Renal cortex interstitium (tissue), 15 donors: ENCODE measurements at places on chromosomes 13 and 19. TPM values are rescaled to one million over a fixed set of nuclear protein-coding genes. Genes with fewer than 3 reads are reported as not detected.

DNA sequence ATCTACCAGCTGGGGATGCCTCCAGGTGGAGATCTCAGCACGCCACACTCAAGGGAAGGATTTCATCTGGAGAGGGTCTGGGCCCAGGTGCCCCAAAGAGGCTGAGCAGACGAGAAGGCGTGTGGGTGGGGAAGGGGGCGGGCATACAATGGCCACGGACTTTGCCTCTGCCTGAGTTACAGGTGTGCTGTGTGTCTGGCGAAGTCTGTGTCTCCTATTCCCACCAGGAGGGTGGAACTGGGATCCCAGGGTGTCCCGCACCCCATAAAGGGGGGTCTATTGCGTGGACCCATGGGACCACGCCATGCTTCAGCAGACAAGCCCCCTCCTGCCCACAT, 3.6 kb downstream of the TLE2 start:
- DNase-seq, result no peak

GRCh38 chr13:40109351-40109844, 453.9 kb downstream of the COG6 start:
- no peak for DNase-seq

GRCh38 chr19:11034449-11035213, 54.6 kb upstream of the LDLR start:
- no peak for DNase-seq

DNA sequence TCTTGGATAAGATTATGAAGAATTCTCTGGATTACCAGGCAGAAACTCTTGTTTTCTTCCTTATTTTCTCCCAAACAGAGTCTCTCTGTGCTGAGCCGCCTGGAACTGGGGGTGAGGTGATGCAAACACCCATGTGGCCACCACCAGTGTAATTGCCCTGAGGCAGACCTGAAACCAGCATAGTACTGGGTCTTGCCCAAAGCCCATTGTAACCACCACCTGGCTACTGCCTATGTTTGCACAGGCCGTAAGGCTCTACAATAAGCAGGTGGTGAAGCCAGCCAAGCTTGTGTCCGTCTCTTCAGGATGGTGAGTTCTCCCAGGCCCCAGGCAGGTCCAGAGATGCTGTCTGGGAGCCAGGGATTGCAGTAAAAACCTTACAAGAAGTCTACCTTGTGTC, 18.9 kb upstream of the KBTBD7 start:
- DNase-seq, result no peak

DNA sequence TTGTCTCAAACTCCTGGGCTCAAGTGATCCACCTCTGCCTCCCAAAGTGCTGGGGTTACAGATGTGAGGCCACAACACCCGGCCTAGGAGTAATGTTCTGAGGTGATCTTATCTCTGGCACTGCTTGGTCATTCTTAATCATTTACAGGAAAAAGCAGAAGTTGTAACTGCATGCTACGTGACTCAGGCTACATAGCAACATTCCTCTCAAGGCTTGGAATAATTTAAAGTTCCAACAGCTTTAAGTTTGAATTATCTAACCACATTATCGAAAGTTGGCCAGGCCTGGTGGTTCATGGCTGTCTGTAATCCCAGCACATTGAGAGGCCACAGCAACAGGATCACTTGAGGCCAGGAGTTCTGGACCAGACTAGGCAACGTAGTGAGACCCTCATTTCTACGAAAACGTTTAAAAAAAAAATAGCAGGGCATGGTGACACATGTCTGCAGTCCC, 3.9 kb upstream of the B9D2 start:
- no peak for DNase-seq

DNA sequence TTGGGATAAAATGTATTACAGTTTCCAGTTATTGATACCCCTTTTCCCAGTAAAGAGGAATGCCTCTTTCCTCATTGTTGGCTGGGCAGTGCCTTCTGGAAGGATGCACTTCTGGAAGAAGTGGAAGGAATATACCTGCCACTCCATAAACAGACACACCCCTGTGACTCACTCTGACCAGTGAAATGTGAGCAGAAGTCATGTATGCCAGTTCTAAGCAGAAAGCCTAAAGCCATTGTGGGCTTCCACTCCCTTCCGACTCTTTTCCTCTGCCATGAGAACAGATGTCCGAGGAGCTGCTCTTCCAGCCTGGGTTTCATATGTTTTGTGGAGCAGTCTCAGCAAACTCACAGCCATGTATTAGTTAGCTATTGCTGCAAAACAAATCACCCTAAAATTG, 166.1 kb upstream of the SERP2 start:
- DNase-seq, result no peak

RAB3A gene
- polyA plus RNA-seq, result 5.4 TPM

METTL21C gene
- polyA plus RNA-seq, result 0.86 TPM

GGN gene
- polyA plus RNA-seq, result 1.0 TPM

MLNR gene
- not detected for polyA plus RNA-seq

ATP7B gene
- polyA plus RNA-seq, result 17.7 TPM

PSG5 gene
- polyA plus RNA-seq, result 0.18 TPM

TIMM29 gene
- 31.0 TPM for polyA plus RNA-seq

CYP4F8 gene
- polyA plus RNA-seq, result not detected
